NCI-H345 (cell line): ENCODE measurements at places on chromosomes 3 and 15.
A peak's percentile ranks its signal among the peaks of the same experiment; 100 is the strongest.

DNA sequence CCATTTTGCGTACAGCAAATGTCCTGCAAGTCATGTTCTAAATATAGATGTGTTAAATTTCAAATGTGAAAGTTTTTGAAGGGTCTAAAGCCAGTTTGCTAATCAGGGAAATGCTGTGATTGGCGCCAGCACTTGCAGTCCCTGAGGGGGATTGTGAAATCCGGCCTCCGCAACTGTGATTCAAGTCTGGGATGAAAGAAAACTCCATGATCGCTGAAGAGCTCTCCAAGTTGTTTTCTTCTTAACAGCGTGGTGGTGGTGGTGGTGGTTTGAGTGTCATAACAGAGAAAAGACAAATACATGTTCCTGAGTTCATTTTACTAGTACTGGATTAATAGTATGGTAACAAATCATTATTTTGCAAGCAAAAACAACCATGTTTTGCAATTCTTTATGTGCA is 51.8 kb downstream of the MITF start:
- DNase-seq, result no peak

- DNase-seq, result no peak
Observed at GRCh38 chr3:41131224-41131623, 68.1 kb upstream of the CTNNB1 start.

GRCh38 chr15:82958638-82959037 is 6.1 kb upstream of the HOMER2 start:
- DNase-seq, result no peak

GRCh38 chr3:13353936-13354542 is 66.1 kb downstream of the NUP210 start:
- no peak for DNase-seq

DNA sequence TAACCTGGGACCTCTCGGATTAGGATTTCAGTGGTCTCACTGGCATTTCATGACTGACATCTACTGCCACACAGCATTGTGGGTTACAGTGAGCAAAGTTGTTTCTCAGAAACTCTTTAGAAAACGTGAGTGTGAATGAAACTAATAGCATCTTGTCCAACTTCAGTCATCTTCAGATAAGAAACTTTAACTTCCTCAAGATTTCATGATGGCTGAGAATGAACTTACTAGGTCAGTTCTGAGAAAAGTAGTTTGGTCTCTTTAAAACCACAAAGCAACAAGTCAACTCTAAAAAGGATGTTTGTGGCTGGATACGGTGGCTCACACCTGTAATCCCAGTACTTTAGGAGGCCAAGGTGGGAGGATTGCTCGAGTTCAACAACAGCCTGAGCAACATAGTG is 14.2 kb upstream of the HOMER2 start:
- no peak for DNase-seq

- no peak for DNase-seq
Observed at GRCh38 chr15:100565591-100565990, 36.4 kb downstream of the LINS1 start.

DNA sequence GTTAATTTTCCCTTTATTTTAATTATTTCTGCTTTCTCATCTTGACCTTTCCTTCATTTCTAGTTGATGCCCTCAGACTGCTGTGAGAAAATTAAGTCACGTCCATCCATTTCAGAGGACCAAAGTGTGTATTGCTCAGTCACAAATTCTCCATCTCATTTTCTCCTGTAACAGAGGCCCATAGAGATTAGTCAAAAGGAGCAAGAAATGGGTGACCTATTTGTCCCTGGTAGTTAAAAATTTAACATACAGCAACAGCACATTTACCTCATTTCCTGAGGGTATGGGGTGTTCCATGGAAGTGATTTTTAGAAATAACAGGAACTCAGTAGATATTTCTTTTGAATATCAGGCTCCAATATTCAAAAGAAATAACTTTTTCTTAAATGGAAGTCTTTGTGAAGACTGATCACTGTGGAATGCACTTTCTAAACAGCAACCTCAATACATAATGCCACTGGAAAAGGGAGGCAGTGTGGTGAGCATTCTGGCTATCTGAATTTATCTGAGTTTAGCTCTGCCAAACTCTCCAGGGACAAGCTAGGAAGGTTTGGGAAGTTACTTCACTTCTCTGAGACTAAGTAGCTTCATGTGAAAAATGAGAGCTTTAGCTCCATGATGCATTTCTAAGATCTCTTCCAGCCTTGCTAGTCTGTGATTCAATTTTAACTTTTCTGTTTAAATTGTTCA is 808.2 kb downstream of the SQOR start:
- DNase-seq, result no peak

DNA sequence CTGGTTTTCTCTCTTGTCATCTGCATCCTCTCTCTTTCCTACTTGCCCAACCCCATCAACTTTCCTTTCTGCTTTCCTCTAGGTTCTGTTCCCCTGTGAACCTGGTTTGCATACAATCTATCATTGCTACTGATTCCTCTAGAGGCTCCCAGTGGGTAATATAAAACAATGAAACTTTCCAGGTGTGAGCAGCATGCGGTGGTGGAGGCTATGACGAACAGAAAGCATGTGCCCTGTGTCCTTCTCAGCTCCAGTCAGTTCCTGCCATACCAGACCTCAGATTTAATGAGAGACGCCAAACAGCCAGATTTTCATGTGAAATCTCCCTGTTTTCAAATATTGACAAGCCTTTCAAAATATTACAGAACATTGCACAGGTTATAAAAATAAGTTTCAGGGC is 3.5 kb upstream of the ACAP2 start:
- DNase-seq, result peak; percentile 66

GRCh38 chr3:30811151-30811795 is 83.2 kb downstream of the GADL1 start:
- no peak for DNase-seq

DNA sequence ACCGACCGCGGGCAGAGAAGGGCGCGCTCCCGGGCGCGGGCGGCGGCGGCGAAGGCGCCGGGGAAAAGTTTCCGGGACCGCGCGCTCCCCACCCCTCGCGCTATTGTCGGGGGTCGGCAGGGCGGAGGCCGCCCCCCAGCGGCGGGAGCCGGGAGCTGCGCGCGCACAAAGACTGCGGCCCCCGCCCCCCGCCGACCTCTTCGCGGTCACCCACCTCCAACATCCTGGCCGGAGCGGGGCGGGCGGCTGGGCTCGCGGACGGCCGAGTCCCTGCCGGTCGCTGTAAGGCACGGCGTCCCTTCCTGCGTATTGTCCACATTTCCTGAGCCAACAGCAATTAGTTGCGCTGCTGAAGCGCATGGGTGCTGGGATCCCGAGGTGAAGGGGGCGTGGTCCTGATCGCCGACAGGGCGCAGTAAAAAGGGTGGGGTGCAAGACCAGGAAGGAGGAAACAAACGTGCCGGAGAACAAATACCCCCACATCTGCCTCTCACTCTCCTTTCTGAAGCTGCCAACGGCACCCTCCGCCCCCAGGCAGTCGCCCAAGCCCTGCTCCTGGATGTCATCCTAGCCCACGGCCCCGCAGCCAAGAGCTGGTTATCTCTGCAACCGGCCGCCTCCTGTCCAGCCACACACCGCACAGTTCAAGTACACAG is at the start of gene TMEM44:
Gene TMEM44 (minus strand): TSS at position 71 of the 656 bp plus-strand sequence. CDS start 204 bp downstream, outside the sequence.
- DNase-seq, result peak; percentile 87

- DNase-seq, result no peak
Observed at GRCh38 chr3:66949898-66950297, 48.2 kb upstream of the KBTBD8 start.

DNA sequence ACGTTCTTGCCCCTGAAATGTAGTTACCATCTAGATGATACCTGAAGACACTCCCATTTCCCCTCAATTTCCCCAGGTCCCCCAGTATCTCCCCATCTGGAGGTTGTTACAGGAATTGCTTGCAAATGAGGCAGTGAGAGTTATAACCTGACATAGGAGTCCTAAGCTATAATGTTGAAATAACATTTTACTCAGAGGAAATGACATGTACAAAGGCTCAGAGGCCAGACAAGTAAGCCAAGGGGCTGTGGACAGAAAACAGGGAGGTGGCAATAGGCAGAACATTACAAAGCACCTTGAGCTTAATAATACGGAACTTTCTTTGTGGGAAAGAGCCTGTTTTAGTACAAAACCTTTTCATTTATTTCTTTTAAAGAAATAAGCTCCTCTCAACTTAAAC is 171.9 kb downstream of the FRMD5 start:
- no peak for DNase-seq

- no peak for DNase-seq
Observed at GRCh38 chr3:118811236-118811732, 223.4 kb downstream of the IGSF11 start.

DNA sequence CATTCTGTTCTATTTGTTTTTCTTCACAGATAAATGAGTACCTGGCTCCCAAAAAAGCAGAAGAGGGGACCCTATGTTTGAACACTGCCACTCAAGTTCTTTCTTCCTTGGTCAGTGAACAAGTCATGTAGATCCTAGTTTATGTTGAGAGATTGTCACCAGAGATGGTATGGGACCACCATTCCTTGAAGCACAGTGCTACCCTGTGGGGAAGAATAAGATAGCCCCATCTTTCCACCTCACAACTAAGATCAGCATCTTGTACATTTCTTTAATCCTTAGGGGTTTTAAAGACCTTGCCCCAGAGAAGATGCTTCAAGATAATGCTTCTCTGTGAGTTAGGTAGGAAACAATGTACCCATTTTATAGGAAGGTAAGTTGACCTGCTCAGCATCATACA is 233.5 kb upstream of the WNT5A start:
- no peak for DNase-seq
